ENCODE measurements at places on chromosomes 4 and X.

GRCh38 chr4:1873776-1874175 lies 2.6 kb downstream of the NSD2 start:
- DNase-seq: no peak

DNA sequence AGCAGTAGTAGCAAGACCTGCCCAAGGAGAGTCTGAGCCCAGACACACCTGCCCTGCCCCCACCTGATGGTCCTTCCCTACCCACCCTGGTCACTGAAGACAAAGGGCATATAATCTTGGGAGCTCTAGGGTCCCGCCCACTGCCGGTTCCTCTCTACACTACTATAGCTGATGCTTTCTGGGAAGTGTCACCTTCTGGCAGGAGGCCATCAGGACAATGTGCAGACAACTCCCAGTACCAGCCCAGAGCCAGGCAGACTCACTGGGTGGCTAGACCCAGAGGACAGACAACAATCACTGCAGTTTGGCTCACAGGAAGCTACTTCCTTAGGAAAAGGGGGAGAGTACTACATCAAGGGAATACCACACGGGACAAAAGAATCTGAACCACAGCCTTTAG lies 312.7 kb downstream of the SPRY1 start:
- DNase-seq: no peak

GRCh38 chr4:8855818-8856245 lies 15.8 kb downstream of the HMX1 start:
- DNase-seq: no peak

DNA sequence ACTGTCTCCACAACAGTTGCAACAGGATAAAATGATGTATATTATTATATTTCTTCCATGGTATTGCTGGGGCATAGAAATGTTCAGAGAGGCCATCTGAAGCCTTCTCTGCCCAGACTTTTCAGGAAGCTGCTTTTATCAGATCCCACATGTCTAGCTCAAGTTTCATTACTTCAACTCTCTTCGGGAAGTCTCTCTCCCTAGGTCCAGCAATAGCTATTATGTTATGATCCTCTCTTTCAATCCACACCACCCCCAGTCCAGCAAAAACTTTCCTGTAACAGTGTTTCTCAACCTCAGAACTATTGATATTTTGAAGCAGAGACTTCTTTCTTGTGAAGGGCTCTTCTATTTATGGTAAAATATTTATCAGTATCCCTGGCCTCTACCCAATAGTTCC lies 44.9 kb downstream of the CXCL1 start:
- DNase-seq: no peak

DNA sequence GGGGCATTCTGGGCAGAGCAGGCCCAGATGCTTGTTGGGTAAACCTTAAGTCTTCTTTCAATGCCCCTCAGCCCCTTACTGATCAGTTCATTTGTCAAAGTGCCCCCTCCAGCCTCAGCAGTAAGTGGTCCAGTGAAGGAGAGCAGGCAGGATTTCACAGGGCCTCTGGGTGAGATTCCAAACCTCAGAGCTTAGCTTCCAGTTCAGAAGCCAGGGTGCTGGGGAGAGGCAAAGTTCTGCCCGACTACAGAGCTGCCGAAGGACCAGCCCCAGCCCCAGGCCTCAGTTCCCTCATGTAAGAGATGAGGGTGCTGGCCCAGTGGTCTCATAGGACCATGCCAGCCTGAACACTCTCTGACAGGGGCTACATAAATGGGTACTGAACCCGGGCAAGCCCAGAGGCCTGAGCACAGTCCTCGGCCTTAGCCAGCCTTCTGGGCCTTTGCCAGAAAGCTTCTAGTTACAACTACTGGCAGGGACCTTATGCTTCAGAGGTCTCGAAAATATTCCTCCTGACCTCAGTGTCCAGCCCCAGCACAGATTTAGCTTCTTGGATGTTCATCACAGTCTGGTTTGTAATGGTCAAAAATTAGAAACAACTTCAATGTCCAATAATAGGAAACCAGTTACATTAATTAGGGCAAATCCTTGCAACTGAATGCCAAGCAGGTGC lies 851 bp upstream of the RIPPLY1 start:
- no peak for DNase-seq

DNA sequence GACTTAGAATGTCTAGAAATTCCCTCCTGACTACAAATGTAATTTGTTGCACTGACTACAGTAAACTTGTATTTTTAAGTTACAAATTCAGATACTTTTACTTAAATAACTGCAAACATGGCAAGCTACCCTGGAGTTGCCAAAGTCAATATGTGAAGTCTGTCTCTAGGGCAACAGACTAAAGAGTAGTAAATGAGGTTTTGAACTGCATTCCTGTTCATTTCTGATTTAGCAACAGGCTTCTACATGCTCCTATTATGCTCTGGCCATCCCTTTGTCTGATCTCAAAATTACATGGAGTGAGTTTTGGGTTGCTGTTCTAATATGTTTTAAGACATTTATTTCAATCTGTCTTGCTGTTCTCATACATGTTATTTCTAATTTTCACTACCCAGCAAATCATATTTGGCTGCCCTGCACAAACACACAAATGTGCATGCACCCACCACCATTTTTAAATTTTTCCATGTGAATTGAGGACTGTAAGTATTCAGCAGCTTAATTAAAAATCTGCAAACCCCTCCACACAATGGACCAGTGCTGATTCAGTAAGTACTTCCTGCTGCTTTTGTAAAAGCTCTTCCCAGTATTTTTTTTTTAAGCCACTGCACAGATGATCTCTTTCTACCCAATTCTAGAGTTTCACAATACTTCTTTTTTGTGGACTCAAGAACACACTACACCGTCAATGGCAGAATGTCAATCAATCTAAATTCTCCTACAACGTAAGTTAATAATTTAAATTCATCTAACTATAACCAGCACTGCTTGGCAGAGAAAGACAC lies 26.7 kb downstream of the SH3RF1 start:
- DNase-seq: no peak

GRCh38 chrX:790783-791360 lies 160.3 kb downstream of the SHOX start:
- DNase-seq: no peak

- no peak for DNase-seq
These were observed 6.8 kb upstream of the ANAPC4 start for GRCh38 chr4:25370242-25370641.

DNA sequence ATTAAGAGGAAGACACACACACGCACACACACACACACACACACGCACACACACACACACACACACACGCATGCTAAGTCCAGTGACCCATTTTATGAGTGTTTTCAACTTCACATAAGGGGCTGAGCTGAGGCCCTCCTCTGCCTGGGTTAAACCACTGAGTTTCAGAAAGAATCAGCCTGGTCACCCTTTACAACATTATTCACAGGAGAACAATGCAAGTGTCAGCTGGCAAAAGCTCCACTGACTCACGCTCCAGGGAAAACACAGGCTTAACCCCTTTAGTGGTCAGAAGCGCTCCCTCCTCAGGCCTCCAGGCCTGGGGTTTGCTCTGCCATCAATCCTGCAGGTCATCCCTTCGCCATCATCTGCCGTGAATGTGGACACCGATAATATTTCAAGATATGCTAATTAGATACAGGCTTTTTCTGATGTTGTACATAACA lies 46.9 kb downstream of the ACOX3 start:
- peak; percentile 60 for DNase-seq

DNA sequence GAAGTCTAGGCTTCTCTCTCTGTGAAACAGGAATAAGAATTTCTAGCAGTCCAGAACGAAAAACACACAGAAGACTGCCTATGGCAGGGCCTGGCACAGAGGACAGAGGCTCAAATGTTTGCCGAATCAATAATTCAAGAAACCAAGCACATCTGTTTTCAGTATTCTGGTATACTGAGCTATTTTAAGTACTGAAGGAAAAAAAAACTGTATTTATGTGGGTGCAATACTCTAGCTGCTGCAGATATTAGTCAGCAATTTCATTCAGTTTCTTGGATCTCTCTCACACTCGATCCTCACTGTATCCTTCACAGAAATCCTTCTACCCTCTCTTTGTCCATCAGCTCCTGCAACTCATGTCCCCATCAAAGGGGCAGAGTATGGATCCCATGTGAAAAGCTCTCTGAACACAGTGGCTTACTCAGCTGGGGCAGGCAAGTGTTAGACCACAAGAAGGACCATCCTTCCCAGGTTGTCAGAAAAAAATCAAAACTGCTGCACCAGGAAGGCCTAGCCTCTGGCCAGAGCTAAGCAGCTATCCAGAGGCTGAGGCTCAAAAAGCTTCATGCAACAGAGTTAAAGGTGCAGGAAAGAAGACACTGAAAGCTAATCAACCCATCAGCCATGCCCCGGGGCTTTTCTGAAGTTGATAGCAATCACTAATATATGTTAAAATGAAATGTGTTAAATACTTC lies 9.1 kb upstream of the USO1 start:
- no peak for DNase-seq

DNA sequence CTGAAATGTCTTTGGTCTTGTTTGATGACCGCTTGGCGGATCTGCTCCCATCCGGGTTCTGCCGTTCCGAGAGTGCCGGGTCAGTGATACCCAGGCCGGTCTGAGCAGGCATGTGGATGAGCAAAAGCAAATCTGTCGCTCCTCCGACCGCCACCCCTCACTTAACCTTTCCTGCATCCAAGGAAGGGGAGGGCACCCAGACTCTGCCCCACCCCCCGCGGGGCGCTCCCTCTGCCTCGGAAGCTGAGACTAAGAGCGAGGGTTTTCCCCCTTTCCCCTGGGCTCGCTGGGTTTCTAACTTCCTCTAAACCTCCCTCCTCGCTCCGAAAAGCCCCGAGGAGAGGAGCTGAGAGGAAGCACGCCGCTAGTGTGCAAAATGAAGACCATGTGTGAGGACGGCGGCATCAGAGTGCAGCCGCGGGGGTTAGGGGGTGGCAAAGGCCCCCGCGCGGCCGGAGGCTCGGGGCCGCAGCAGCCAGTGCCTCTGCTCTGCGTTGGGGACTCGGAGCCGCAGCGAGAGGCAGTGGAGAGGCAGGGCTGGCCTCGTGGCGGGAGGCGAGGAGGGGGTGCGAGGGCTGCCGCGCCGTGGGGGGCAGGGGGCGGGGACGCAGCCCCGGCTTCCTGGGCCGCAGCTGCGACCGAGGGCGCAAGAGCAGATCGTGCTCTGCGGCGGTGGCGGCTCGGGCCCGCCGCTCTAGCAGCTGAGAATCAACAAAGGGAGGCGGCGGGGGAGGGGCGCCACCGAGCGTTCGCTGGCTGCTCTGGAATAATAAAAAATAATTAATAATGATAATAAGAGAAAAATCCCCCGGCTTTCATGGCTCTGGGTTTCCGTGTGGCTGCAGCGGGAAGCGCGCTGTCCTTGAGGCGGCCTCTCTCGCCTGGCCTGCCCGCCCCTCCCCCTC lies 55.8 kb upstream of the BCOR start:
- DNase-seq: peak; percentile 70
